ENCODE measurements at places on chromosomes 11 and 22.

- no peak for DNase-seq
These were observed 39.8 kb upstream of the CARS1 start for GRCh38 chr11:3096909-3097530.

- no peak for DNase-seq
These were observed 2.7 kb upstream of the PLXNB2 start for GRCh38 chr22:50310031-50310722.

DNA sequence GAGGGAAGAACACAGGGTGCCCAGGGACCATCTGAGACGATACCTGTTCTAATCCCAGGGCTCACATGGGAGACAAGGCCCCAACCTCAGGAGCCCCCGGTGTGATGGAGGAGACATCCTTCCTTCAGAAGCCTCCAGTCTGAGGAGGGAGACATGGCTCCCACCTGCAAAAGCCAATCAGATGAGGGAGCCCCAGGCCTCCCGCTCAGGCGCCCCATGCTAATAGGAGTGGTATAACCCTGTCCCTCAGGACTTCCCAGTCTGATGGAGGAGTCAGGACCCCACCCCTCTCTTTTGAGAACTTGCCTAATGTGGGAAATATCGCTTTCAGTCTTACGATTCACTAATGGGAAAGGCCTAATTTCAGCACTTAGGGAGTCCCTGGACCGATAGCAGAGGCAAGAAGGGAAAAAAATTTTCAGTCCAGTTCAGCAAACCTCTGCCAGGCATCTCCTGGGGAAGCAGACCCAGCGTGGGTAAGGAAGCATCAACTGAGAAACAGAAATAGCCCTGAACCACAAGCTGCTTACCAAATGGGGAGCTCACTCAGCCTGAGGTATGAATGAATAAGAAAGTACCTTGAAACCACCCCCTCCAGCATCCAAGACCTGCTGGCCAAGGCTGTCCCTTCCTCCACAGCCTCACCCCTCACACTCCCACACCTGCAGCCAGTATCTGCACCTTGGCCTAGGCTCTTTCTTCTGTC lies 5.9 kb downstream of the ARRB1 start:
- DNase-seq, result no peak

DNA sequence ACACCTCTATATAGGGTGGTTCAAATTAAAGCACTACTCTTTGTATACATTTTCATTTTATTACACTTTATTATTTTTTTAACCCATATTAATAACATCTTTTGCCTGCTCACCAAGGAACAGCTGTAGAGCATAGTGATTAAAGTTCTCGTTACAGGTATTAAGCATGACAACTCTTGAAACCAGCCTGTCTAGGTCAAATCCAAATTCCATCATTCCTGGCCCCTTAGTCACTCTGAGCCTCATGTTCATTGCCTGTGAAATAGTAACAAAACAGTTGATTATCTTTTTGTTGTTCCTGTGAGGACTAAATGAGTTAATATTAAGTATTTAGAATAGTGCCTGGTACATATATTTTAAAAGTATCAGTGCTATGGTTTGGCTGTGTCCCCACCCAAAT lies 334.5 kb downstream of the RAB38 start:
- no peak for DNase-seq

DNA sequence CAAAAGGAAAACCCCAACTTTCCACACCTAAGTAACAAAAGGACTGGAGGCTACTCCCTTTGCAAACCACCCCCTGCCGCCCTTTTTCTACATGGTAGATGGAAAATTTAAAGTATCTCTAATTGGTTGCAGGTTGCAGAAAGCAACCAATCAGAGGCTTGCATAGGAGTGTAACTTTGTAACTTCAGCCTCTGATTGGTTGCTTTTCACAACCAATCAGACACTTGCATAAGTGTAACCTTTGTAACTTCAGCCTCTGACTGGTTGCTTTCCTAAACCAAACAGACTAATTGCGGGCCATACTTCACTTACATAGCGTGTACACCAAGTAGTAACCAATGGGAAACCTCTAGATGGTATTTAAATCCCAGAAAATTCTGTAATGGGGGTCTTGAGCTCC lies 16.8 kb upstream of the ACER3 start:
- DNase-seq, result no peak

DNA sequence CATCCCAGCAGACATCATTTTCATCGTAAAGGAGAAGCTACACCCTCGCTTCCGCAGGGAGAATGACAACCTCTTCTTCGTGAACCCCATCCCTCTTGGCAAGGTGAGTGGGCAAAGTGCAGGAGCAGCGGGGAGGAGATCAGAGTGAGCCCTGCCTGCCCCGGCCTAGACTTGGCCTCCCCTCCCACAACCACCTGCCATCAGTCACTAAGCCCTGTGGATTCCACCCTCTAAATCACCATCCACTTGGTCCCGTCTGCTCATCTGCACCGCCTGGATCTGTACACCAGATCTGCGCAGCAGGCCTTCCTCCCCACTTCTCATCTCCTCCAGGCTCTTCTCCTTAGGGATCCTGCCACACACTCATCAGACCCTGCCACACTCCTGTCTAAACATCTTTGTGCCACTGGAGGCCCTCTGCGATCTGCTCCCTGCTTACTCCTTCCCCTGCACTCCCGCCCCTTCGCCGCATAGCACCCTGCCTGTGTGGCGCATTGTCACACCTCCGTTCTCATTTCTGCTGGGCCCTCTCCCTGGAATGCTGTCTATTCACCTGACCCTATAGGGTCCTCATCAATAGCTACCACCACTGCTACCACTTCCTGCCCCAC lies 14.2 kb downstream of the UCP2 start:
- DNase-seq, result no peak

DNA sequence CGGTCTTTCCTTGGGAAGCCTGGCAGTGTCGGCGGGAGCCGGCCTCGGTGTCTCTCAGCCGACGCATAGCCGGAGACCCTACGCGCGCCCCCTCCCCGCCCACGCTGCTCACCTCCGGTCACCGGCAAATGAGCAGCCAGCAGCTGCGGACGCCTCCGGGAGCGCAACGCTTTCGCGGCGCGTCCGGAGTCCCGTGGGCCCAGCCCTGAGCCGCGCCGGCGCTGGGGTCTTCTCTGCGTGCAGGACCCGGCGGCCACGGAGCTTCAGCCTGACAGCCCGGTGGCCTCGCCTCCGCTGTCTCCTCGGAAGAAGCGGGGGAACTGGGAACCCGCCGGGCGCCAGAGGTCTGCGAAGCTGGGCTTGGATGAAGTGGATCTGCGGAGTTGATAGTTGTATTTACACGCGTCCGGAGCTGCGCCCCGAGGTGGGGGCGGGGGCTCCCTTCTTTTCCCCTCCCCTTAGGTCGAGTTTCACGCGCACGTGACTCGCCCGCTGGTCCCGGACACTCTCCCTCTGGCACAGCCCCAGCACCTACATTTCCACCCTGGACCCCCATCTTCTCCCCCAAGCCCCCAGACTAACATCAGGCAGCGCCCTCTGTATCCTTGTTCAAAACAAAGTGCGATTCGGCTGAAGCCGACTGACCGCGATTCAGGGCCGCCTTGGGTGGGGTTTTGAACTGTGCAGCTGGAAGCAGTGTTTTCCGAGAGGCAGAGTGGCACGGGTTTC lies at the start of gene SLC43A1:
Gene SLC43A1, minus strand, starts transcription at position 371 of the 729 bp plus-strand sequence. CDS start 1,591 bp downstream, outside the sequence.
- DNase-seq, result peak; percentile 77

DNA sequence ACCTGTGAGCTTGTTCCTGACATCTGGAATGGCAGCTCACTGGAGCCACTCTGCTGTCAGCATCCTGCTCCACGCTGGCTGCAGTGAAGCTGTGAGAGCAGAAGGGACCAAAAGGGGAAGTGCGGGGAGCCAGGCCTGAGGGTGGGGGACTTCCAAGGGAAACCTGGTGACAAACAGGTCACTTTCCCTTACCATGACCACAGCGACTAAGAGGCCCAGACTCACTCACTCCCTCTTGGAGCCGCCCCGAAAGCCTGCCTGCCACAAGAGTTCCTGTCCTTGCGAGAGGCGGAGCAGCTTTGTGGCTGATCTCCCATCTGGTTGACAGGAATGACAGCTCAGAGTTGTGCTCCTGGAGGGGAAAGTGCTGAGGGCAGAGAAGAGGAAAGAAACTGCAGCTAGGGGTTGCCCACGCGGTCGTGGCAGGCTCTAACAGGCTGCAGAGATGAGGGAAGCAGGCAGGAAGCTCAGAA lies 183.8 kb upstream of the NTM start:
- peak; percentile 20 for DNase-seq

GRCh38 chr11:108939135-108939534 lies 274.3 kb downstream of the DDX10 start:
- no peak for DNase-seq

- DNase-seq, result no peak
These were observed 28.4 kb downstream of the RELT start for GRCh38 chr11:73404506-73405145.

DNA sequence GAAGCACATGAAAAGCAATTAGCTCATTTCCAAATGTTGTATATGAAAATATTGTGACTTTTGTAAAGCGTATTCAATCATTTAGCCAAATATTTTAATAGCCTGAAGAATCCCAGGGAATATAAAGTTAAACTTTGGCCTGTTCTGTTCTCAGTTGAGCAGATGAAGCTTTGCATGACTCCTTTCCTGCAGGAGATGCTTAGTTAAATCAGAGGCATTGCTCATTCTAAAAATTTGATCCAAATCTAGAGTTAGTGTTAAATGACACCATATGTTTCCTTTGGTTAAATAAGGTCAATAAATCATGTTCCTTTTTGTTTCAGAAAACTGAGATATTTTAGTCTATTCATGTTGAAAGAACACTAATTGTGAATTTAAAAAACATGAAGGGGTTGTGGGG lies 51.2 kb upstream of the BIRC3 start:
- DNase-seq, result no peak

DNA sequence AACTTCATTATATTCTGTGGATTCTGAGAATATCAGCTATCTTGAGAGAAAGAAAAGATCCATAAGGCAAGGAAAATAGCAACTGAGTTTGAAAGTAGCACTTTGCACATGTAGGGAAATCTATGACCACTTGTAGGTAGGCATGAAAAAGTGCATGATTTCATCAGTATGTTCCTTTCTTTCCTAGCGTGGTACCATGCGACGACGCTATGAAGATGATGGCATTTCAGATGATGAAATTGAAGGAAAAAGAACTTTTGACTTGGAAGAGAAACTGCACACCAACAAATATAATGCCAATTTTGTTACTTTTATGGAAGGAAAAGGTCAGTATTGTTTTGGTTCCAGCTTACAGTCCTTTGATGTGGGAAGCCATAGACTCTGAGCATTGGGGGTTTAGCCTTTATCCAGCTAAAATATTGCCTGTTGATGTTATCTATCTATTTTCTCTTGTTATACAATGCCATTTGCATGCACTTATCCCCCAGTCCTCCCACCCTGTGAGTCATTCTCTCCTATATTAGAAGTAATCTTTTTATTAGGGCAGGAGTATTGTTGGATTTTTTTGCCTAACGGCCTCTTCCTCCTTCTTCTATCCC lies 60.9 kb downstream of the KDM2A start:
- DNase-seq, result no peak

DNA sequence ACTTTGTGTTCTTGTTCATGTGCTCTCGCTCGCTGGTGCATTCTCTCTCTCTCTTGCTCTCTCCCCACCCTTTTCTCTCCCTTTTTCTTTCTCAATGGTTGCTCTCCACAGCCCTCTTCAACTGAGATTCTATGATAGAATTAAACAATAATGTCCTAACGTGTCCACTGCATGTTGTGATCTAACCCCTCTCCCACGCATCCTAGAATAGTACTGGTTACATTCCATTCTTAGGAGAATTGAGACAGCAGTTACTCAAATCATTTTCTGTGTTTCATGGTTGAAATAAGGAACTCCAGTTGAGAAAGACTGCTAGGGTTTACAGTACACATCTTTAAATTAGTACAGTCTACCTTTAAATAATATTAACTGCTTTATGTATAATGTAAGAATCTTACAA lies 318.1 kb upstream of the PITPNB start:
- no peak for DNase-seq

GRCh38 chr22:29478326-29479276 lies 1.4 kb upstream of the NEFH start:
- DNase-seq, result peak; percentile 61

GRCh38 chr11:47498584-47499152 lies 49.7 kb upstream of the RAPSN start:
- DNase-seq, result no peak

DNA sequence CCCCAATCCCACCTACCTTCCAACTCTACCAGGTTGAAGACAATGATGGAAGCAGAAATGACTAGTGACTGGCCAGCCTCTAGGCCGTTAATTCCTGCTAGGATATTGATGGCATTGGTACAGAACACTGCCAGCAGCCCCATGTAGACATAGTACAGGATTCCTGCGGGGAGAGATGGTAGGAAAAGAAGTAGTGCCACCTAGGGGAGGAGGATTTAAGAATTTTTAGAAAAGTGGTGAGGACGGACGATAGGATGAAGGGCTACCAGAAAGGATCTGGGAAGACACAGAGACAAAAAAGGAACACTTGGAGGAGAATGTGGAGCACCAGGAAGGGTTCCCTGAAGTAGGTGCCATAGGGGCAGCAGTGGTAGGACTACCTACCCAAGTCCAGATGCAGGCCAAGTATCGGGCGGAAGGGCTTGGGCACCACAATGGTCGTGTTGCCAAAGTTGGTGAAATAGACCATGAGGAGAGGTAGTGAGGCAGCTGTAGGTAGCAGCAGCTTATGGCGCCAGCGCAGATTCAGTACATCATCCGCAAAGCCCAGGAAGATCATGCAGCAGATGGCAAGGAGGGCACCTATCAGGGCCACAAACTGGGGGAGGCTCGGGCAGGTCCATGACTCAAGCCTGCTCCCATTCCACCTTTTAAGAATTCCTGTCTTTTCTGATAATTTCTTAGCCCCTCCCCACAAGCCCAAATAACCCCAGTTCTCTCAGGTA lies 1.2 kb downstream of the DPAGT1 start:
- DNase-seq, result peak; percentile 88

DNA sequence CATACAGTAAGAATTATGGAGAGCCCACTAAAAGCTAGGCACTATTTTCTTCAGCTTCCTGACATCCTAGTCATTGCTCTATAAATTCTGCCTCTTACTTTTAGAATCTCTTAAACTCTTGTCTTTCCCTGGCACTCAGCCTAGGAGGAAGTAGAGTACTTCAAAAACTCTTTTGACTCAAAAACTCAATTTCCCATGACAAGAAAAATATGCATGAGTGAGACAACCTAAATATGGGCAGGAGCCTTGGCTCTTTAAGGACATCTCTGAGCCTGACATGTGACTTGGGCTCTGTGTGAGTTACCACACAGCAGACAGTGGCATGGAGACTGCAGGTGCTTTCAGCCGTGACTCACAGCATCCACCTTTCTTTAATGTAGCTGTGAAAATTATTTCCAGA lies 97.5 kb upstream of the CCDC179 start:
- DNase-seq, result no peak

- no peak for DNase-seq
These were observed 626 bp upstream of the LIMK2 start for GRCh38 chr22:31211482-31211861.
